Fibroblast of skin of right biceps (primary cell): ENCODE measurements at places on chromosomes 11 and 22.

DNA sequence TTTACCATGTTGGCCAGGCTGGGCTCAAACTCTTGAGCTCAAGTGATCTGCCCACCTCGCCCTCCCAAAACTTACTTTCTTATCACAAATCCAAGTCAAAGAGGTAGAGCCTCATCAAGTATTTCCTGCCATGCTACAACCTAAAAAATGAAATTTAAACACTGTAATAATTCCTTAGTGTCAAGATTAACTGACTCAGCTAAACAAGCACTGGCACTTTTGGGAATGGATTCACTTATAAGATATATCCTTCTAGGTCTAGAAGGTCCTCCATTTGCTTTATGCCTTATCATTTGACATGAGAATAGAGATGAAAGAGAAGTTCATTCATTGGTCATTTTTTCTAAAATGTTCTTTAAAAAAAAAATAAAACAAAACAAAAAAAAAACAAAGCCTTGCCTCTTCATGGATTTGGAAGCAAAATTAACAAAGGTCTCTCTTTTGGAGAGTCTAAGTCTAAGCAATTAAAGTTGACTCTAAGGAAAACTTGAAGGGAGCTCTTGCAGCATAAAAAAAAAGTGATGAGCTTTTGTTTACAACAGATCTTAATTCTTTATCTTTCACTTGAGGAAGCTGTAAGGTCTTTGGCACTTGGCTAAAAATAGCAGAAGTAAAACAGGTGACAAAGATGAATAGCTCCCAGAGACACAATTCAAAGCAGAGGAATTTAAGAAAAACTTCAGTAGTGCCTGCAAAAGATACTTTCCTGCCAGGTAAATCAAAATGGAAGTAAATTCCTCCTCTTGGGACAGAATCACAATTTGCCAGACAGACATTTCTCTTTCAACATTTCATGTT is 50.3 kb downstream of the CADM1 start:
- DNase-seq, result no peak

GRCh38 chr11:86673872-86674750 is 1.7 kb upstream of the ME3 start:
- DNase-seq, result no peak

GRCh38 chr22:31838917-31839316 is 85.1 kb downstream of the DEPDC5 start:
- DNase-seq, result no peak

DNA sequence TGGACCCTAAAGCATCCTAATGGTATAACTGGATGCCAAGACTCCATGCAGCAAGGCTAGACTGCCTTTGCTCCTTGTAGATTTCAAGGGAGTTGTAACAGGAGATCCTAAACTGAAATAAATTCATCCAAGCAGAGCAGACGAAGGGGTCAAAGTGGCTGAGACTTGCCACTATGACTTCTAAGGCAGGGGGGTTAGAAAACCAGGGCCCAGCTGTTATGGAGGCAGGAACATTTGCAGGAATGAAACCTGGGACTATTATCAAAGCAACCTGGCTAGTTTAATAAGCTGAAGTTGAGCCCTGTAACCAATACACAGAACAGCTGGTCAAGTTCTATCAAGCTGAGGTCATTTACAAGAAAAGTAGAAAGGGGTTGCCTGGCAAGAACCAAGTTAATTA is 122.2 kb upstream of the TRPC6 start:
- DNase-seq, result no peak

DNA sequence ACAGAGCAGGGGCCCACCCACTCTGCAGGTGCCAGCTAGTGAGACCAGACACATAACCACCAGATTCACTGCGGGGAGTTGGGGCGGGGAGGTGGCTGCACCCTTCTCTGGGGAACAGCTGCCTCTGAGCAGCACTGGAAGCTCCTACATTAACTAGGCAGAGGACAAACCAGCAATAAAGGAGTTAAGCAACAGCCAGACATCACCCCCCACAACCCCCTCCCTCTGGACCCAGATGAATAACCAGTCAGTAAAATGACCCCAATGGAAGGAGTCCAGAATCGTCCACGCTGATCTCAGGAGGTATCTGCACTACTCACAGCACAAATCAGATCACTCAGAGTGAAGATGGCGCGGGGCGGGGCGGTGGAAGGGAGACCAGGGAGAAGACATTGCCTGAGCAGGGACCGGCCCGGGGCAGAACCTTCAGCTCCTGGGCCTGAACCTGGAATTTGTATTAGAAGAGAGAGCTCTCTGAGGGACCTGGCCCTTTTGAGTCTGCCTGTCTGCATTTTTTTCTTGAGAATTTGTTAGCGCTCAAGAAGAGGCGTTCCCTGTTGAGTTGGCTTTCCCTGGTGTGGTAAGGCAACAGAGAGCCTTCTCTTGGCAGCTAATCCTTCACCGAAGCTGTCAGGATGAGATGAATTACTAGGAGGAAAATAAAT is 125.5 kb upstream of the NCAM1 start:
- DNase-seq, result no peak

DNA sequence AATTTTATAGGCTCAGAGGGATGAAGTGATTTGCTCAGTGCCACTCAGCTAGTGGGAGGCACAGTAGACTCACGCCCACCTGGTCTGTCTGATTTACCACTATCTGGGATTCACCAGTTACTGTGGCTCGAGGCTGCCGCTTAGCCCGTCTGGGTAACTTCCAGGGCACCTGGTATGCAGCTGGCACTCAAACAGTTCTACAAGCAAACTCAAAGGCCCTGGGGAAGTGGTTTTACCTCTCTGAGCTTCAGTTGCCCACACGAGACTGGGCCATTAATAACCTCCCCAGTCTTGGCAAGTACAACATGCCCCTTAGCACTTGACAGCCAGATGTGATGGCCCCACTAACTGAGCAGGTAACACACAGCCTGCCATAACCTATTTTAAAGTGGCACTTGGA is 2.6 kb downstream of the GDPD5 start:
- no peak for DNase-seq

DNA sequence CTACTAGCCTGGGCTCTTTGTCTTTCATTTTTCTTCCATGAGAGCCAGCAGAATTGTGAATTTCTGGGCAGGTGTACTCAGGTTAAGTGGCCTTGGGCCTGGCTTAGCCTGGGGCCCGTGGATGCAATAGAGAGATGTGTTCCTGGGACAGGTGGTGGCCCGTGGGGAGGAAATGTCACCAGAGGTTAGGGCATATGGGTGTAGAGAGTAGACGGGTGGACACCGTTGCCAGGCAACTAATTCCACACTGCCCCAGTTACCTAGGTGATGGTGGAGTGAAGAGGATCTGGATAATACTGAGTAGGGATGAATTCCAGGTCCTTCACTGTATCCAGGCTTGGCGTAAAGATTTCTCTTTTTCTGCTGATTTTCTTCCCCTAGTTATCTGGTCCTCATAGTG is 175.0 kb downstream of the INSC start:
- DNase-seq, result no peak

DNA sequence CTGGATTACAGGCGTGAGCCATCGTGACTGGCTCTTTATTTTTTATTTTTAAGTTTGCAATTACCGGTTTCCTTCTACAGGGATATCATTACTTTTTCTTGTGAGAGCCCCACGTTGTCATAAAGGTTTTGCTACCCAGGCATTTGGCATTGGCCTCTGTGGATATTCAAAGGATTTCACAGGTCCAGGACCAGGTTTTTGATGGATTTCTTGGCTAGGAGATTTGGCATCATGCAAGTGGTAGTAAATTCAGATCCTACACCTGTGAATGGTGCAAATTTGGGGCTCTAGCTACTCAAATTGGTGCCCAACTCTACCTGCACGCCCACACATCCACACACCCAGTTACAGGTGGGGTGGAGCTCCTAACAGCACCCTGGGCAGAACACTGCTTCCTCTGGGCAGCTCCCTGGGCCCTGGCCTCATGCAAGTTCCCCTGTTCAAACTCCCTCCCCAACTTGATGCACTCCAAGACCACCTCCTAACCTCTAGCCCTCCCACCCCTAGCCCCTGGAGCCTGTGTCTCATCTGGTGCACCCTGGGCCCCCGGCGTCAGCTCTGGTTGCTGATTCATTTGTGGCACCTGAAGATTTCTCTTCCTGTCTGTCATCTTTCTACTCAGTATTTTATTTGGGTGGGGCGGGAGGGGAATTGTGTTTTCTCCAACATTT is 9.3 kb upstream of the MRGPRD start:
- DNase-seq, result no peak

DNA sequence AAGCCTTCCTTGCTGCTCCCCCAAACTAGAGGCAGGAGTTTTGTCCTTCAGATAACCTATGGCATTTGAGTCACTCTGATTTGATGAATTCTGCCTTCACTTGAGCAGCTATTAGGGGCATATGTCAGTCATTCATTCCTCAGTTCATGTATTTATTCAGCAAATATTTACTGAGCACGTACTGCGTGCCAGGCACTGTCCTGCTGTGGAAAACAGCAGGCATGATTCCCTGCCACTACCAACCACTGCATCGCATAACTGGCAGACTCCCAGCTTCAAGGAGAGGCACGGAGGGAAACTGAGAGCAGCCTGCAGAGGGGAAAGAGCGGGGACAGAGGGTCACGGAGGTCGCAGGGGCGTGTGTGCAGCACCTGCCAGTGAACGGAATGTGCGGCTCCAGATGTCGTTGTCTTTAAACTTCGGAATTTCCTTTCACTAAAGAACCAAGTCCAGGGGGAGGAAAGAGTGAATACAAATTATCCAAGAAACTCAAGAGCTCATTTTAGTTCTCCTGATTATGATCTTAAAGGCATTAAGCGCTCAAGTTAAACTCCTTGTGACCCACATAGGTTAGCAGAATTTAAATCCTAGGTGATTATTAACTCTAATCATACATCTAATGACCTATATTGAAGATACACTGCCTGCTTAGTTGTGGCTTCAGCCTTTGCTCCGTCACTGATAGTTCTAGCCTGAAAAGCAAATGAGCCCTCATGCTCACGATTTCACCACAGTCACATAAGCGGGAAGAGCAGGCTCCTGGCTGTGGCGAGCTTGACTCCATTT is 12.6 kb downstream of the PPARA start:
- no peak for DNase-seq

DNA sequence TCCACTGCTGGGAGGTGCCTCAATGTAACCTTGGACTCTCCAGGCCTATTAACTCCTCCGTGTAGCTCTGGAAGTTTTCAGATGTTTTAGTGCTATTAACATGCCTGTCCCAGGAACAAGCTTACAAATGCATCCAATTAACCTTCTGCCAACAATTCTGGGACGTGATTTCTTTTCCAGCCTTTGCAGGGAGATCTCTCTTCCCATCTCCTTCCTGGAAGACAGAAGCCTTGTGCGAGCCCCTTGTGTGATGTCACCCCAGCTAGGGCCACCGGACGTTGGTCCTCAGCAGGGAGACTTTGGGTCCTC is 47.7 kb upstream of the SYT7 start:
- no peak for DNase-seq

- no peak for DNase-seq
These were observed 3.0 kb downstream of the ARHGAP8 start for GRCh38 chr22:44755417-44755816.

DNA sequence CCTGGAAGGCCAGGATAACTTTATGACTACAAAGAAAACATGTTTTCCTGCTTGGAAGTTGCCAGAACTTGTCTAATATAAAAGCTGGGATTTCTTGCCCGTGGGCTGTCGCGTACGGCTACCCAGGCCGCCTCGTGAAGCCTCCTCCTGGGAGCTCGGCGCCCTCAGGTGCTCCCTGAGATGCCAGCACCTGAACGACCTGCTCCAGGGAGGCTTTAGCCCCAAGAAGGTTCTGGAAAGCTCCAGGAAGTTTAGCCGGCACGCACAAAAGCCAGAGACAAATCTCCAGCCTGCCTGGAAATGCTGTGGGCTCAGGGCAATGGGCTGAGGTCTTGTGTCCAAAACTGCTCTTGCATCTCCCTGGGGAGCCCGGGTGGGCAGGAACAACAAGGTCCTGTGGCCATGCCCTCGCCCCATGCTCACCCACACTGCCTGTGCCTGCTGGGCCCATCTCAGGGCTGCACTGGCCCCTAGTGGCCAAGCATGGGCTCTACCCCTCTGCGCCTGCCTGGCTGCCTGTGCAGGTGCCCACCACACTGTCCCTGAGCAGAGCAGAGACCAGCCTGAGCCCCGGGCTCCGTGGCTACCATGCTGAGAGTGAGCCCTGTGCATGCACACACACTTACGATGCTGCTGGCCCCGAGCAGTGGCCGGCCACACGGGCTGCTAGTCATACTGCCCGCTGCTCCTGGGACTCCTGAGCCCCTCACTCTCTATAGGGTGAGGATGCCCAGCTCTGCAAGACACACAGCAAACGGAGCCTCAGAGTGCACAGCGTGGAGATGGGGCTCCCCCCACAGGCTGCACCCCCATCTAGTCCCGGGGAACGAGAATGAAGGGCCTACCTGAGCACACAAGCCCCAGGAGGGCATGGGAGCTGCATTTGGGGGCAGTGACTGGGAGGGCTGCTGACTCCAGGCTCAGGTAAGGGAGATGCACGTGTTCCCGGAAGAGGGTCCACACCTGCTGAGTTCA is 4.9 kb upstream of the CELSR1 start:
- DNase-seq, result peak; percentile 45

GRCh38 chr22:20432244-20432686 is 5.4 kb downstream of the SCARF2 start:
- DNase-seq, result no peak

DNA sequence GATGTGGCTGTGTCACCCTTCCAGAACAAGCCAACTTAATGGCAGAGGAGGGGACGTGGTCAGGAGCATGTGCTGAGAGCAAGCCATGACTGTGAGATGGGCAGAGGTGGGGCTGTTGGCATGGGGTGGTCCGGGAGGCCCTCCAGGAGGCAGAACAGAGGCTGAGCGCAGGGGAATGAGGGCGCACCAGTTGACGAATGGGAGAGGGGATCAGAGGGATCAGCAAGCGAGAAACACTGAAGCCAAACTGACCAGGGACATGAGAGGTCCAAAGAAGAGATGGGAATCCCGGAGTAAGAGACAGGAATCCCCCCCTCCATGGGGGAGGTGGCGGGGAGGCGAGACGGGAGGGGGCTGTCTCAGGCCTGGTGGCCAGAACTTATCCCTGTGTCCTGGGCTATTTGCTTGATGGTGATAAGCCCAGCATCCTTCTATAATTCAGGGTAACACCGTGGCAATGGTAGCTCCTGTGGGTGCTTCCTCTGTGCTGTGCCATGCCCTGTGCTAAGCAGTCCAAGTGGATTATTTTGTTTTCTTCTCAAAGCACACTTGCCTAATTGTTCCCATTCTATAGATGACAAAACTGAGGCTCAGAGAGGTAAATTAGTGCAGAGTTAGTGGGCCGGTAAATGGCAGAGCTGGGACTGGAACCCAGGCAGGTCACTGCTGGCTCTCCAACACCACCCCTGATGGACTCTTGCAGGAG is 83.4 kb upstream of the SHISAL1 start:
- no peak for DNase-seq

DNA sequence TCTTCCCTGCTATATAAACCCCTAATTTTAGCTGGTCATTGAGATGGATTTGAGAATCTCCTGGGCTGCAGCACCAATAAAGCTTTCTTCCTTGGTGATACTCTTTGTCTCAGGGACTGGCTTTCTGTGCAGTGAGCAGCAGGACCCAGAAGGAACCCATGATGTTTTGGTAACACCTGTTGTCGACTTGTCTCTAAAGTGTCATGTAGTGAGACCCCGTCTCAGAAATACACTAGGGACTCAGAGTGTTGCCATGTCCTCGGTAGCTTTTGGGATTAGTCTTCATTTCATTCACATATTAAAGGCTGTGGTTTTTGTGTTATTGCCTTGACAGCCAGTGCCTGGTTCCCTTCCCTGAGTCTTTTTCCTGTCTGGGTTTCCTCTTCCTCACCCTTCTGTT is 1078.7 kb downstream of the TBC1D22A start:
- DNase-seq, result no peak
